RPMI7951 (cell line): ENCODE measurements at places on chromosomes 3 and 15. TPM values are rescaled to one million over a fixed set of nuclear protein-coding genes. Genes with fewer than 3 reads are reported as not detected.

DNA sequence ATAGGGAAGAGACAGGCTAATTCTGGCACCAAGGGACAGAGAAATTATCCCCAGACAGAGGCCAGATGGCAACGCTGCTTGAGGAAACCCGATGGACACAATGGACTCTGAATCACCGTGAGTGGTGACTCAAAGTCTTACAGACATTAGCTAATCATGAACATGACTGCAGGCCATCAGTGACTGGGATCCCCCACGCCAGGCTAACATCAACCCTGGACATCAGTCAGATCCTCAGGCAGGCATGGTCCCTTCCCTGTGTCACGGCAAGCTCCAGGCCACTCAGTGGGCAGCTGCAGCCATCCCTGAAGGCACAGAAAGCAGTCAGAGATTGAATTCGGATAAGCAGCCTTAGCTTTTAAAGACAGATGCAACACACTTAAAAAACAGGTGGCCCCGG, 23.8 kb upstream of the OXTR start:
- DNase-seq = peak; percentile 99

DNA sequence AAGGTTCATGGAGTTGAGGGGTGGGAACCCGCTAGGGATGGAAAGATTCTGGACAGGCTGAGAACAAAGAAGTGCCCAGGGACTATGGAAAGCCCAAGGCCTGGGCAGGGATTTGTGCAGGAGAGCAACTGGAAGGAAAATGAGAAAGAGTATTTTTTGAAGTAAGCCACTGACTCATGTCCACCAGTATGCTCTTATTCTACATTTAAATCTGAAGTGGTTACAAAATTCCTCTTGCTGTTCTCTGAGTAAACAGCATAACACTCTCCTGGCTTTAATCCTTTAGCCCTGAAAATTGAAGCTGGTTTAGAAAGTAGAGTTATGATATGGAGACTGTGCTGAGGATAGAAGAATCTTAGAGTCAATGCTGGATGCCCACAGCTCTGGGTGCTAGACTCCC, 165.2 kb downstream of the ISL2 start:
- no peak for DNase-seq

Gene LRRC58
- 50.5 and 58.9 TPM in 2 replicates for total RNA-seq

GRCh38 chr3:29240248-29240647, 40.6 kb upstream of the RBMS3 start:
- peak; percentile 72 for DNase-seq

- peak; percentile 10 for DNase-seq
Observed at GRCh38 chr15:84079885-84080777, 155.4 kb upstream of the GOLGA6L4 start.

- DNase-seq = no peak
Observed at GRCh38 chr3:154794391-154794790, 285.7 kb upstream of the MME start.

DNA sequence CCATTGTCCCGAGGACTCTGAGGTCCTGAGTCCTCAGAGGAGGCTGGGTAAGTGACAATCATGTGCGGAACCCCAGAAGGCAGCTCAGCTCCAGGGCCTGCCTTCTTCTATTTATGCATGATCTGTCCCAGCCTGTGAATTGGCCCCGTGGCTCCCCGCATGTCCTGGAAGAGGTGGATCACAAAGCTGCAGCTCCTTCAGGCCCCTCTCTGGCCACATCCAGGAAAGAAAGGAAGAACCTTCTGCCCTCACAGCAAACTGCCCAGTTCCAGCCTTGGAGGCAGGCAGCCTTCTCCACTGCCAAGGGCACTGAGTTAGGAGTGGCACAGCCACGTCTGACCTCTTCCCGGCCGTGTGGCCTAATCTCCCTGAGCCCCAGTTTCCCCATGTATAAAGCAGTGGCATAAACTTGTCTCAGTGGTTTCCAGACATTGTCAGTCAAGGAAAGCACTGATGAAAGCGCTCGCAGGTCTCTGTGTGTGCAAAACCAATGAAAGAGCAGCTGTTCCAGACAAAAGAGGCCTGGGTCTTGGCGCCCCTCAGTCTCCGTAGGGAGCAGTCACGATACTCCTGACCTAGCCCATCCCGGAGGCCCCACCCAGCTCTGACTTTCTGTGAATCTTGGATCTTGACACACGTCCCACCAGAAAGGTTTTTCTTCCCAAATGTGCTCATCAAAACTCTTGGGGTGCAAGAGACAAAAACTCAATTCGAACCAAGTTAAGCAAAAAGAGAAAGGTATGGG, 497.3 kb downstream of the SHQ1 start:
- no peak for DNase-seq

DNA sequence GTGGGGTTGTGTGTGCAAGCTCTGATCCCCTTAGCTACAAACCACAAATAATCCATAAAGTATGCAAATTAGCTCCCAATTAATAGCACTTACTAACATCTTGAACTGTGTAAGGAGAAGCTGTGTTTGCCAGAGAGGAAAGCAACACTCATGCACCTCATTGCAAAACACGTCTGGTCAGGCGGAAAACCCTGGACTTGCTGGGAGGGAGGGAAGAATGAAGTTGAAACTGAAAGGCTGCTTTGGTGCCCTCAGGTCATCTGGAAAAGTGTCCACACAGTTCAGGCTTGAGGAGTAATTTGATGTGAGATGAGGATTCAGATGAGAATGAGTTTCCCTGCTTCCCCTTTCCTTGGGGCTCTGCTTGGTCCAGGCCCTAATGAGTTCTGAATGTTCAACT, 185.5 kb upstream of the ANKRD28 start:
- peak; percentile 93 for DNase-seq

Gene IMPG2
- under 0.01 TPM in 2 replicates for total RNA-seq

DNA sequence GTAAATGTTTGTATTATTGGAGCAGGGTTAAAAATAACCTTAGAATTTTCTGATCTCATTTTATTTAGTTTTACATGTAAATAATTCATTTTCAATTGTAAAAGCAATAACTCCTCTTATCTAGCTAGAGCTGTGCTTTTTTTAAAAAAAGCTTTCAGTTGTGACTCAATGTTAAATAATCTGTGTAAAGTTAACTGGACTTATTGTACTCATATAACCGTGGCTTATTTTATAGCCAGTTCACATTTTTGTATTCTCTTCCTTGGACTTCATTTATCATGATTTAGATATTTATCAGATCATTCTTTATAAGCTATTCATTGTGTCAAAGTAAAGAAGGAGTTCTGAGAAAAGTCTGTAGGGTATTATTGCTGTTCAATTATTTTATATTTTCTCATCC, 435.6 kb downstream of the CADM2 start:
- no peak for DNase-seq

Gene RETNLB
- total RNA-seq = not detected in 2 replicates

Gene XCR1
- not detected in 2 replicates for total RNA-seq

DNA sequence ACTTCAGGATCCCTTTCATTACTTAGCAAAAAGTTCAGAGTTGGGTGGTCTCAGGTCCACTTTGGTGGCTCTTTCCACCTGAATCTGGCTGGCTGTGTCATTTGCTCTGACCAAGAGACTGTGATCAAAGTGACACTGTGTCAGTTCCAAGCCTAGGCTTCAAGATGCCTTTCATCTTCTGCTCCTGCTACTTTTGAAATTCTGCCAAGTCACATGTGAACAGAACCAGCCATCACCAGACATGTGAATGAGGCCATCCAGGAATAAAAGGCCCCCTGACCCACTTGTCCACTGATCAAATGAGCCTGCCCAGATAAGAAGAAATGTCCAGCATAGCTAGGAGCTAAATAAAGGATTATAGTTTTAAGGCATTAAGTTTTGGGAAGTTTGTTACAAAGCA, 132.2 kb downstream of the OSBPL10 start:
- no peak for DNase-seq

- peak; percentile 38 for DNase-seq
Observed at GRCh38 chr15:64507293-64507802, 47.0 kb downstream of the ZNF609 start.

GRCh38 chr15:49473031-49473430, 50.0 kb downstream of the FGF7 start:
- no peak for DNase-seq

DNA sequence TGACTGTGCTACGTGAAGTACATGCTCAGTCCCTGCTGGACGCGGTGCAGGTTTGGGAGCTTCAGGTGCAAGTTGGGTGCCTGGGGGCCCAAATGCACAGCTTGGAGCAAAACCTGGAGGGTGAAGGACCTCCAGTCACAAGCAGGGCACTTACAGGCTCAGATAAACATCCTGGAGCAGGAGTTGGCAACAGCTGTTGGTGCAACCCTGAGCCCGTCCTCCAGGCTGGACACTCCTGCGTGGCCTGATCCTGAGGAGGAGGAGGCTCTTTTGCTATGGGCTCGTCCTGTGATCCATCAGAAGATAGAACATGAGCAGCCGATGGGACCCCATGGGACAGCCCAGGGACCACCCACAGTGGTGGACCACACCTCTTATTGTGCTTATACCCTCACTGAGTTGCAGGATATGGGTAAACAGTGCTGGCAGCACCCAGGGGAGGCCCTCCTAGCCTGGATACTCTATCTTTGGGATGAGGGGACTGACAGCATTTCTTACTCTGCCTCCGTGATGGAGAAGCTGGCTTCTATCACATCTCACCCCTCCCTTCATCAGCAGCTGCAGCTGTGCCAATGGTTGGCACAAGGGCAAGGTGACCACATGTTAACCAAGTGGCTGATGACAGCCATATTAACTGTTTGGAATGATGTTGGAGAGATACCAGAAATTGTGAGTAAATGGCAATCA, 301.6 kb downstream of the ZPLD1 start:
- no peak for DNase-seq

- no peak for DNase-seq
Observed at GRCh38 chr3:96169111-96169766, 645.2 kb upstream of the EPHA6 start.

Gene ST8SIA2
- 15.1 and 20.4 TPM in 2 replicates for total RNA-seq

- no peak for DNase-seq
Observed at GRCh38 chr3:172617013-172617706, 93.7 kb downstream of the NCEH1 start.

Gene SERPINI2
- not detected in 2 replicates for total RNA-seq

- no peak for DNase-seq
Observed at GRCh38 chr3:117600666-117601065, 891.1 kb downstream of the TUSC7 start.

Gene LTK
- 2.9 and 3.1 TPM in 2 replicates for total RNA-seq

DNA sequence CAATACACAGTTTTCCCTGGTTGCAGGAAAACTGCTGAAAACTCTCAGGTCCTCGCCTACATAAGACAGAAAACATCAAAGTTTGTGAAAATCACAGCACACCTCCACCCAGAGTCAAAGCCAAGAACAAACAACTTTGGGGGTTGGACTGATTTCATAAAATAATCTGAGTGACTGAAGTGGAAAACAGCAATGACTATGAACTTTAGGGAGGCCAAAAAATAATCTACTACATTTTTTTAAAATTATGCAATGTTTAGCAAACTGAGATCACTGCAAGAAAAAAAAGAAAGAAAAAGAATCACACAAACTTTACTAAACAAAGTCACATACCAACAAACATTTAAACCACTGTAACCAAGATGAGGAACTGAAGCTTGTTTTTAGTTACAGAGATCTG, 15.9 kb upstream of the FOXP1 start:
- no peak for DNase-seq

DNA sequence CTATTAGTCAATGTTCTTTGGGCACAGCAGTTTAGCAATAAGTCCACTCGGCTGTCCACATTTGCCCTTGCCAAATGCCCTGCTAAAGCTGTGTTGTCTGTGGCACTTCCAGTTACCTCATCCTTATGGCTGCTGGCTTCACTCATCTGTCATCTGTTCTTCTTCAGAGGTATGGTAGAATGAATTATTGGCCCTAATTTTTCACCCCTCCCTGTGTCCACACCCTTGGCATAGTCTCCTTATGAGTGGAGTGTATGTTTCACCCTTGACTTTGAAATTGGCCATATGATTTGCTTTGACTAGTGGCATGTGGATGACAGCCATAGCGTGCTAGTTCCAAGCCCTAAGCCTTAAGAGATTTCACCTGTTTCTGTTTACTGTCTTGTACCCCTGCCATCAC, 72.1 kb upstream of the EPHB1 start:
- DNase-seq = no peak

GRCh38 chr15:69489073-69489571, 36.5 kb downstream of the RPLP1 start:
- DNase-seq = peak; percentile 78

DNA sequence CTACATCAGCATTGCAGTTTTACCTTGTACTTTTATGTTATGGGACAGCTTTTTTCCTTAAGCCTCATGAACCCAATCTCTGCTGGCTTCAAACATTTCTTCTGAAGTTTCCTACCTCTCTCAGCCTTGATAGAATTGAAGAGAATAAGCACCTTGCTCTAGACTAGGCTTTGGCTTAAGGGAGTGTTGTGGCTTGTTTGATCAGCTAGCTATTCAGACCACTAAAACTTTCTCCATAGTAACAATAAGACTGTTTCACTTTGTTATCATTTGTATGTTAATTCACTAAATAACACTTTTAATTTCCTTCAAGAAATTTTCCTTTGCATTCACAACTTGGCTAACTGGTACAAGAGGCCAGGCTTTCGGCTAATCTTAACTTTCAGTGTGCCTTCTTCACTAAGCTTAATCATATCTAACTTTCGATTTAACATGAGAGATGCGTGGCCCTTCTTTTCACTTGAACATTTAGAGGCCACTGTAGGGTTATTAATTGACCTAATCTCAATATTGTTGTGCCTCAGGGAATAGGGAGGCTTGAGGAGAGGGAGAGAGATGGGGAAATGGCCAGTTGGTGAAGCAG, 8.1 kb upstream of the TIGIT start:
- no peak for DNase-seq

DNA sequence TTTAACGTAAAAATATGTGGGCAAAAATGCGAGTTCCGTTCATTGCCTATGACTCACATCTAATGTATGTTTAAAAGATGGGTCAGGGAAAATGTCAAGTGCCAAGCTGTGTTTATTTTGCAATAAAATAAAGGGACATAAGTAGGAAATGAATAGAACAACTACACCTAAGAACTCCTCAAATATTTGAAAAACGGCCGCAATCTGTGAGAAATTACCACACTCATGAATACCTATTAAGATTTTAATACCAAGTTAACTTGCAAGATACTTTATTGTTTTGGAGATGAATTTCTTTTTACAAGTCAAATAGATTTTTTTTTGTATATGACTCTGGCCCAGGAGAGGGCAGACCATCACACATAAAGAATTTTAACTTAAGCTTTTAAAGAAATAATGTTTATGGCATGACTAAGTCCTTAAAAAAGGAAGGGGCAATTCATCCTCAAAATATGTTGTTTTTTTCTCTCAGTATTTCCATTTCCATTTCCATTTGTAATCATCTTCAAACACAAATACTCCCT, 152.7 kb downstream of the SUCNR1 start:
- DNase-seq = peak; percentile 74

DNA sequence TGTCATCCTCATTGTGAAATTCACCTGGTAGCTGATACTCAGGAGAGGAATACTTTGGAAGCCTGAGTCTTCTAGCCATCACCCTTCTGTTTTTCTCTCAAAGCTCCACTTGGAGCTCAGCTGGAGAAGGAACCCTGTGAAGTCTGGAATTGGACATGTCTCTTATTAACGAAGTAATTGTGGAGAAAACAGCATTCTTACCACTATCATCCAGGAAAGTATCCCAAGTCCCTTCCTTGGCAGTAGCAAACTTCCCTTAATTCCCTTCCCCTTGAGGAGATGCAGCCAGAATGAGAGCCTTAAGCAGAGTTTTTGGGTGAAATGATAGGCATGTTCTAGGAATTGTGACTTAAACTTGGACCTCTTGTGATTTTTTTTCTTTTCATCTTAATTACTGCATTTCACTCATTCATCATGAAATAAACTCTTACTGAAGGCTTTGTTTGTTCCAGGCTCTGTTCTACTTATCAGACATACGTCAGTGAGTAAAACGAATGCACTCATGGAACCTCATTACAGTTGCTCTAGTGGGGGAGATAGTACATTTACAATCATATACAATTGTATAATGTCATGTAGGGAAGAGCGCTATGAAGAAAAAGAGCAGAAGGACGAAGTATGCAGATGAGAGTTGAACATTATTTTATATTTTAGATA, 30.5 kb upstream of the TCF12 start:
- no peak for DNase-seq
